T-cell (primary cell): ENCODE measurements at places on chromosomes 6 and 20. TPM values are rescaled to one million over a fixed set of nuclear protein-coding genes. Genes with fewer than 3 reads are reported as not detected.

PSMB9 gene
- 134 TPM for total RNA-seq

GSTA1 gene
- total RNA-seq: not detected

ZC3H12D gene
- total RNA-seq: 116 TPM

CRIP3 gene
- total RNA-seq: 4.1 TPM

GRCh38 chr6:96279084-96279483 lies 242.5 kb upstream of the UFL1 start:
- no peaks in the 10 kb centered on the region for H3K27me3 ChIP-seq
- H3K4me3 ChIP-seq: no peak overlapping the region
- H3K27ac ChIP-seq: no peak overlapping the region
- no peak for DNase-seq
- no peaks in the 10 kb centered on the region for H3K4me1 ChIP-seq

DNA sequence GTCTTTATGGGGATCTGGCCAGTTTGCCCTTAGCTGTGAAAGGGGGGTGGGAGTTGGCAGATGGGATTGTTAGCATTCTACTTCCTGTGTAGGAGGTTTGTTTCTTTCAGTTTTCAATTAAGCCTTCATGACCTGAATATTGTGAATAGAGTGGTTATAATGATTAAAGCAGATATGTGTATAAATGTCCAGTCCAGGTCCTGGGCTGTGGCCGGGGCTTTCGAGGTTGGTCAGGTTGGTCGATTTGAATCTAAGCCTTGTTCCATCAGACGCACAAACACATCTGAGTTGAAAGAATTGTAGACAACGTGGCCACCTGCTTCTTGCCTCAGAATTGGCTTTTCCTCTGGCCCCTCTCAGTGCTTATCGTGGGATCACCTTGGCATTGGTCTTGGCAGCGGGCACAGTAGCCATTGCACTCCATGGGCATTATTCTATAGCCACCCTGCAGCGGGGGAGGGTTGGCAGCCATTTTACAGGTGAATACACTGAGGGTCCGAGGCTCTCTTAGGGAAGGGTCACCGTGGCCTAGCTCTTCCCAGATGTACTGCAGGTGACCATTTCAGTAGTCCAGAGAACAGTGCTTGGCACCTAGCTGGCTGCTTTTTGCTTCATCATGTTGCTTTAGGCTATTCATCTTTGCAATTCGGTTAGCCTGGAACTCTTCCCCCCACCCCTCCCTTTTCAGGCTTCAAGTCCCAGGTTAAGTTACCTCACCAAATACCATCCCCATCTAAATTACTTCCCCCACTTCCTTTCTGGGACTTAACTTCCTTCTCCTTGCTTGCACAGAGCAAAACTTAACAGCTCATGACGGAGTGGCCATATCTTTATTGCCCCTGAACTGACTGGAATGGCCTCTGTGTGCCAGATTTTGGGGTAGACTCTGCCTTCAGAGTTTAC lies 1.1 kb downstream of the RNF114 start:
- peaks cover 20% of the 10 kb centered on the region for H3K36me3 ChIP-seq
- peaks cover 16% of the 10 kb centered on the region for H3K4me1 ChIP-seq
- H3K27ac ChIP-seq: peak overlapping the region; percentile 90

DNA sequence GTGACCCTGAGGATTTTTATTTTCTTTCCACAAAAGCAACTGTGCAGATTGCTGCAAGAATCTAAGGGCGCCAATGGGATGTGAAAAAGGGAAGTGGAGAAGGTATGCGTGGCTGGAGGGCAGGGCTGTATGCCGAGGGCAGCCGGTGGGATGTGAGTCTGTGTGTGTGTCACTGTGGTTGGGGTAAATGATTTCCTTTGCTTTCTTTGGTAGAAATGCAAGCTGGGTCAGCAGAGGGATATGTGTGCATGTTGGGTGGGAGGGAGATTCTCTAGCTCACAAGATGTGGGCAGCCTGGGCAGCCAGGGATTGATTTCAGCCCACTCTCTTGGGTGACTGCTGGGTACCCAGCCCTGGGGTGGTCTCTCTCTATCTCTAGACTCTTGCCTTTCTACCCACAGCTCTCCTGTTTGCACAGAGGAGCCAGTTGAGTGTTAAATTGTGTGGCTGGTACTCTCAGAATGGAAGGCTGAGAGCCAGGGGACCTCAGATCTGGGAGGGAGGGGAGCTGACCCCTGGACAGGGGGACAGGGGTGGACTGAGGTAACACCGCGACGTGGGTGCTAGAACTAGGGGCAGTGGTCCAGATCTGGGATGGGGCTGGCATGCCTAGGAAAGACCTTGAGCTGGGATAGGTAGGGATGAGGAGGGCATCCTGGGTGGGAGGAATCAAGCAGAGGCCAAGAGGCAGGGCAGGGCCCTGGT lies 136.8 kb upstream of the RNF24 start:
- H3K27me3 ChIP-seq: peaks cover 57% of the 10 kb centered on the region
- peaks cover 17% of the 10 kb centered on the region for H3K4me1 ChIP-seq
- DNase-seq: no peak
- no peak overlapping the region for H3K4me3 ChIP-seq

GRCh38 chr6:154252678-154253077 lies 103.9 kb downstream of the IPCEF1 start:
- H3K4me3 ChIP-seq: no peak overlapping the region
- peaks cover 29% of the 10 kb centered on the region for H3K4me1 ChIP-seq
- H3K36me3 ChIP-seq: no peaks in the 10 kb centered on the region
- no peak overlapping the region for H3K27ac ChIP-seq
- H3K27me3 ChIP-seq: no peaks in the 10 kb centered on the region
- DNase-seq: no peak

DNA sequence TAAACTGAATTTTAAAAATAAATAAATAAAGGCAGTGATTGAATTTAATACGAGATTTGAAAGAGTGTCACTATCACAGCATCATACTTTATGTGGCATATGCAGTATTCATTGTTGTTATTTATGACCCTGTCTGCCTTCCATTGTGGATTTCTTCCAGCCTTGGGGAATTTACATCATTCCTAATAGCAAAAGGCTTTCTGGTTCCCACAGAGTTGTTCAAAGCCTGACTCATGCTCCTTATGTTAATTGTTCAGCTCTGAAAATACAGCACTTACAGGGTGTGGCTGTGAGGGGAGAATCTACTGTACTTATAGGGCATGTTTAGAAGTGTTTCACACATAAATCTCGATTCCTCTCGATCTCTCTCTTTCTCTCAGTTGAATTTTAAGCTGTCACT lies 54.4 kb downstream of the JAG1 start:
- H3K4me3 ChIP-seq: no peak overlapping the region
- no peaks in the 10 kb centered on the region for H3K4me1 ChIP-seq
- DNase-seq: no peak
- H3K36me3 ChIP-seq: no peaks in the 10 kb centered on the region

DNA sequence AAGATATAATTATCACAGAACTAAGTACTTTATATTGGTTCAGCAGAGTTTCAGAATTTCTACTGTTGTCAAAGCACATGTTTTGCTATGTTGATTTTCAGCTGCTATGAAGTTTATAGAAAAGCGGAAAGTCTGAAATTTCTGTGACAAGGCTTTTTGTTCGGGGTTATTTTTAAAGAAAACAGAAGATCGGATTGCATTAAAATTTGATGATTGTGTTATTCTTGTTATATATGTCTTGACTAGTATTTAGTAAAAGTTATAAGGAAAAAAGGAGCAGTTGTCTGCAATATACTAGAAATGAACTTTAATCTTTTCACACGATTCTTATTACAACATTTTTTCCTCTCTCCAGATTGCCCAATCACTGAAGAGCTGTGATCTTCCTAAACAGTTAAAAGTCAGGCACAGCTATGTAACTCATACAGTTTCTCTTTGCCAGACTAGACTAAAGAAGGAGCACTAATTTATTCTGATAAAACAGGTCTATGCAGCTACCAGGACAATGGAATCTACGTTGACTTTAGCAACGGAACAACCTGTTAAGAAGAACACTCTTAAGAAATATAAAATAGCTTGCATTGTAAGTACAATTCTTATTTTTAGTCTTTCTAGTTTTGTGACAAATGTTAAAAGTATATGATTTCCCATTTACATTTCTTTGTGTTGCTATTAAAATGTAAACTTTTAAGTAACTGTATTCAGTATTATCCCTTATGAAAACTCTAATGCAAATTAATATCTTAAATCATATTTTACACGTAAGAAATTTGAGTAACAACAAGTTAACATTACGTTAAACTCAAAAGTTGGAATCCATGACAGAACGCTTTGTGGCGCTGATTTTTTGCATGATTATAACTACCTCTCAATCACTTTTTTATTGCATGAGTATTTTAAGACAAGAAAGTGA lies at the start of gene ENPP3:
Gene ENPP3 (plus strand): TSS at position 423 of the 913 bp plus-strand sequence. CDS start 83 bp downstream, at position 506.
- no peaks in the 10 kb centered on the region for H3K4me1 ChIP-seq
- DNase-seq: no peak
- no peak within 1 kb of the TSS for H3K27ac ChIP-seq
- no peaks in the 10 kb centered on the region for H3K27me3 ChIP-seq
- no peaks in the 10 kb centered on the region for H3K36me3 ChIP-seq

DNA sequence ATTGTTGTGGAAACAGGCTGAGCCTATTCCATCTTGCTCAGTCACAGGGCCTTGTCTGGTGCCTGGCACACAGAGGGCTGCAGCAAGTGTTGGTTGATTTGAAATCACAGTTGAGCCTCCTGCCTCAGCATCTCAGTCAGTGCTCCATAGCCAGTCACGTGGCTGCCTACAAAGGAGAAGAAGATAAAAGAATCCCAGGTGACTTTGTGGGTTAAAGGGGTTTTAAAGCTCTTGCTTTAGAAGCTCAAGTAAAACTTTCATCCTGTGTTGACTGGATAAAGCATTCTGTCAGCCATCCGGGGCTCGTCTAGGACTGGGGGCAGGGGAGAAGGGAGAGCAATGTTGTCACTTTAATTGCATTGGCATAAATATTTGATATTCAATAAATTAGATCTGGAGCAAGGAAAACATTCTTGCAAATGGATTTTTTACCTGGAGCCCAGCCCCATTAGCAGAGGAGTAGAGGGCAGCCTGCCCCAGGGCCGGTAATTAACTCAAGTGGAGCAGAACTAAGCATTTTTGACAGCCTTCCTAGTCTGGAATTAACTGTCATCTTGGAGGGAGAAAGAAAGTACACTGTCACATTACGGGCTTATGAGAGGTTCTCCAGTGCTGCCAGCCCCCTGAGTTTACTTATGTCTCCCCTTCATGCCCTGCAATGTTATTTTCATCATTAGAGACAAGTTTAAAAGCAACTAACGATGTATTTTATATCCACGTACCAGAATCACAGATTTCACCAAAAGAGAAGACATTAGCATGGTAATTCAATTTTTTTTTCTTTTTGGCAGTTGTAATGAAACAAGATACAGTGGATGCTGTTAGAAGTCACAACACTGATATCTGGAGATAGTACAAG lies 71.7 kb upstream of the GTSF1L start:
- peaks cover 3% of the 10 kb centered on the region for H3K4me1 ChIP-seq
- no peaks in the 10 kb centered on the region for H3K36me3 ChIP-seq
- DNase-seq: no peak
- no peaks in the 10 kb centered on the region for H3K27me3 ChIP-seq
- H3K27ac ChIP-seq: no peak overlapping the region

DNA sequence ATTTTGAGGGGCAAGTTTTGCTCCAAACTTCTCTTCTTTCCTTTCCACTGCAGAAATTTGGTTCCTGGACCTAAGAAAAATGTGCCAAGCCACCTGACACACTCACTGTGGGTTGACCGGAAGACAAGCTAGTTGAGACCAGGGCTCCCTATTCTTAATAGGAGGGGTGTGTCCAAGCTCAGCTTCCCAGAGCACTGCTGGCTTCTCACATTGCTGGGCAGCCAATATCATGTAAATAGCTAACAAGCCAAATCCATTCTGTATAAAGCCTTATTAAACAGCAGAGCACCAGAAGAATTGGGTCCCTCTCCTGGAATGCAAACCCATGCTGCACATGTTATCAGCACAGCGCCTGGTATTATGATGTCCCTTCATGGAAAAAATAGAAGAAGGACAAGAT lies 17.0 kb upstream of the SAMD3 start:
- no peaks in the 10 kb centered on the region for H3K4me1 ChIP-seq
- no peaks in the 10 kb centered on the region for H3K27me3 ChIP-seq
- H3K4me3 ChIP-seq: no peak overlapping the region
- no peak overlapping the region for H3K27ac ChIP-seq

- no peak for DNase-seq
- H3K36me3 ChIP-seq: no peaks in the 10 kb centered on the region
- no peak overlapping the region for H3K27ac ChIP-seq
- no peaks in the 10 kb centered on the region for H3K27me3 ChIP-seq
Measured at GRCh38 chr6:143901885-143902750, 37.8 kb downstream of the ZC2HC1B start.

GRCh38 chr6:10448096-10448495 lies 33.2 kb upstream of the TFAP2A start:
- H3K27ac ChIP-seq: no peak overlapping the region
- no peak for DNase-seq
- H3K4me3 ChIP-seq: no peak overlapping the region
- H3K27me3 ChIP-seq: peaks cover 15% of the 10 kb centered on the region
- H3K36me3 ChIP-seq: no peaks in the 10 kb centered on the region
